ENCODE measurements at places on chromosomes 12 and 14.

DNA sequence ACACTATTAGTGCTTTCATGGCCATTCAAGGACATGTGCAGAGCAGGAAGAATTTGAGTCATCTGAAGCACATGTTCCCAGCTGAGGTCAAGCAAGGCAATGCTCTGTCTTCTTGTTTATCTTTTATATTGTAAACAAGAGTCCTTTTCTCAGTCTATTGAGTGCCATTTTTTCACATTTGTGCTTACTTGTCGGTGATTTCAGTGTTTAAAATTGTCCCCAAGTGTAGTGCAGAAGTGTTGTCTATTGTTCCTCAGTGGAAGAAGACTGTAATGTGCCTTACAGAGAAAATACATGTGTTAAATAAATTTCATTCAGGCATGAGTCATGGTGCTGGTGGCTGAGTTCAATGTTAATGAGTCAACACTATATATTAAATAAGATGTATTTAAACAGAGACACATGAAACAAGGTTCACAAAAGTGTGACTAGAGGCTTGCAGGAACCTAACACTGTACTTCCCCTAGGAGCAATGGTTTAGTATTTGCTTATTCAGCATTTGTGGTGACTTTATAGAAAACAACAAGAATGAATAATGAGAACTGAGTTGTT, 391.1 kb downstream of the LRIG3 start:
- DNase-seq = no peak

- no peak for DNase-seq
These were observed 1.8 kb upstream of the SP1 start for GRCh38 chr12:53378222-53378621.

DNA sequence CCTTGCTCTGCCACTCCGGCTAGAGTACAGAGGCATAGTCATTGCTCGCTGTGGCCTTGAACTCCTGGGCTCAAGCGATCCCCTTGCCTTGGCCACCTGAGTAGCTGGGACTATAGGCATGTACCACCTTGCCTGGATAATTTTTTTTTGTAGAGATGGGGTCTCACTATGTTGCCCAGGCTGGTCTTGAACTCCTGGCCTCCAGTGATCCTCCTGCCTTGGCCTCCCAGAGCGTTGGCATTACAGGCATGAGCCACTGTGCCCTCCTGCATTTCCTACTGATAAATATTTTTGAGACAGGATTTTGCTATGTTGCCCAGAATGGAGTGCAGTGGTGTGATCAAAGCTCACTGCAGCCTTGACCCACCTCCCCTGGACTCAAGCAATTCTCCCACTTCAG, 9.4 kb downstream of the EMG1 start:
- no peak for DNase-seq

DNA sequence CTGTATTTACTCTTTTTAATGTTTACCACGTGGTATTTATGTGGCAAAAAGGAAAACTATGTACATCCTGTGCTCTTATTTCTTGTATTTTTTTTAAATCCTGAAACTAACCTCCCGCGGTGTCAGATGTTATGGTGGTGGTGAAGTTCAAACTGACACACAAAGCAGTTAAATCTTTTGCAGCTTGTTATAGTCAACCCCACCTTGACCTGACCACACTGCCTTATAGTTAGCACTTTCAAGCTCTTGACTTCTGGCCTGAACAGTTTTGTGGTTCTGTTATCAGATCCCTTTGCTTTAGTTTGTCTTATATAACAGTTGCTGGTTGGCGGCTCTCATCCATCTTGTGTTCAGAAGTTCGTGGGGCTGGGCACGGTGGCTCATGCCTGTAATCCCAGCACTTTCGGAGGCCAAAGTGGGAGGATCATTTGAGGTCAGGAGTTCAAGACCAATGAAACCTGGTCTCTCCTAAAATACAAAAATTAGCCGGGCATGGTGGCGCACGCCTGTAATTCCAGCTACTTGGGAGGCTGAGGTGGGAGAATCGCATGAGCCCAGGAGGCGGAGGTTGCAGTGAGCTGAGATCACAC, 2.1 kb downstream of the UNG start:
- DNase-seq = no peak

DNA sequence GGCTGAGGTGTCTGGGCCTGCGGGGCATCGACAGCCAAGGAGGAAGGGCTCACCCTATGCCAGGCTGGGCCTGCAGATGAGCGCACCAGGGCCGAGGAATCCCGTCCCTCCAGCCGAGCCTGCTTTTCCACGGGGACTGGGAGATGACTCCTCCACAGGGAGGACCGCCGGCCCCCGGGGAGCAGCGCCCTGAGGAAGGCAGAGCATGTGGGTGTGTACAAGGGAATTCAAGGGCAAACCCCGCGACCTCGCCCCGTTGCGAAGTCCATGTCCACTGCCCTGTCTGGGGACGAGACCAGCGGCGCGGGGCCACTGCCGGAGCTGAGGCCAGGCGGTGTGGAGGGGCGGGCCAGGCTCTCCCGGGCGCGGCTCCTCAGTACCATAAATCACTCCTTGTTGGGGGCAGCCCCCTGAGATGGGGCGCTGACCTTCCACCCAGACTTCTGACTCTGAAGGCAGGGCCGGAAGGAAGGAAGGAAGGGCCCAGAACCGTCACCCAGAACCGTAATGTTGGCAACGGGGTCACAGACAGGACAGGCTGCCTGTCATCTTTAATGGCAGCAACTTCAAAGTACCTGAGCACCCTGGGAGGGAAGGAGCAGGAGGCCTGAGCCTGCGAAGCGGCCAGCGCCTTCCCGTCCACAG, 52.5 kb downstream of the RNF34 start:
- DNase-seq = no peak

DNA sequence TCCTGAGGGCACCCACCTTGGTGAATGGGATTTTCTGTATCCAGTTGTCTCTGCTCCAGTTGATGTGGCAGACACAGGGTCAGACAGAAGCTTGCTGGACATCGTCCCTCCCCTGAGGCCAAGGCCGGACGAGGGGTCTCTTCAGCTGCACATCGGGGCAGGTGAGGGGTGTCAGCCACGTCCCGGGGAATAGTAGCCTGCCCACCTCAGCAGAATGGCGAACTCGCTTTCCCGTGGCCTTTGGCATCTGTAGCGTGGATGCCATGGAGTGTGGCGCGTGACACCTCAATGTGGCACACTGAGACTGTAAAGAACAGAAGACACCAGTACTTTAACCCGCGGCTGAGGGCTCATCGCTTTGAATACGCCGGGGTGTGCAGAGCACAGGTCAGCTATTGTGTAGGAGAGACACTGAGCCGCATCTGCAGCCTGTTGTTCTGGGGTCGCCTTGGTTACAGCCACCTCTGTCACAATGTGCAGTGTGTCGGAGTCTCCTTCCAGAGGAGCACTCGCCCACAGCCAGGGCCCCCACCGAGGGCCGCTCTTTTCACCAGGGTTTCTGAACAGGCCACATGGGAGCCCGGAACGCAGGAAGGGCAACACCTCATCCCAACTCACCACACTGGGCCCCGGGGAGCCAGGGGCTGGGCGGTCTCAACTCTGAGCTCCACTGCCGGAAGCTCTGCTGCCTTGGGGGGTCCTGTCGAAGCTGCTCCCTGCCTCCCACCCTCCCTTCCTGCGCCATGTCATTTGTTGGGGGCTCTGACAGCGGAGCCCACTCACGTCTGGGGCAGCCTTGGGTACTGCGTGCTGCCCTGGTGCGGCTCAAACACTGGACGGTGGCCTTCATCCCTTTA, 77.0 kb downstream of the ADGRD1 start:
- no peak for DNase-seq

DNA sequence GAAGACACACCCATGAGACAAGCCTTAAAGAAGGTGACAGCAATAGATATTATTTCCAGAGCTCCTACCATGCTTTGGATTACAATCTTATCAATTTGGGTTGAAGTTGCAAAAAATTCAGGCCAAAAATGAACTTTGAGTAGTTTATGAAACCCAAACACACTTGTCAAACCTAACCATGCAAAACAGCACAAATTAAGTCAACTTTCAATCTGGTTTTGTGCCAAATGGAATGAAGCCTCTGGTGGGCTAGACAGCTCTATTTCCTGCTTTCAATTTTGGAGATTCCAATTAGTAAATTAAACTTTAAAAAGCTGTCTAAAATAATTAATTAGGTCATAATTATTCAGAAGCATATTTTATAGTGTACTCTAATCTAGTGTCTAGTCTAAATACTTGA, 203.4 kb downstream of the SYT1 start:
- DNase-seq = no peak

DNA sequence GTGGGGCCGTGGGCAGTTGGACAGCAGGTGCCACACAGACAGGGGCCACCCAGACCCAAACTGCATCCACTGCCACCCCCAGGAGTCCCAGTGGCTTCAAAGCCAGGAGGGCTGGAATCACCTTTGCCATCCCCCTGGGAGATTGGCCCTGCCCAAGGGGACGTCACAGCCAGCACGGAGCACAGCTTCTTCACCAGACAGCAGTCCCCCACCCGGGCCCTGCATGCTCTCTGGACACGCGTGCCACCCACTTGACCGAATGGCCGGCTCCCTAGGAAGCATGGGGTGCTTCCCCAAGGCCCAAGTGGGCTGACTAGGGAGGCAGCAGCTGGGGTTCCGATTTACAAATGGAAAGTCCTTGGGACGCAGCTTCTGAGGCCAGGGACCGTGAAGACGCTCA, 17.3 kb downstream of the DHX37 start:
- no peak for DNase-seq

DNA sequence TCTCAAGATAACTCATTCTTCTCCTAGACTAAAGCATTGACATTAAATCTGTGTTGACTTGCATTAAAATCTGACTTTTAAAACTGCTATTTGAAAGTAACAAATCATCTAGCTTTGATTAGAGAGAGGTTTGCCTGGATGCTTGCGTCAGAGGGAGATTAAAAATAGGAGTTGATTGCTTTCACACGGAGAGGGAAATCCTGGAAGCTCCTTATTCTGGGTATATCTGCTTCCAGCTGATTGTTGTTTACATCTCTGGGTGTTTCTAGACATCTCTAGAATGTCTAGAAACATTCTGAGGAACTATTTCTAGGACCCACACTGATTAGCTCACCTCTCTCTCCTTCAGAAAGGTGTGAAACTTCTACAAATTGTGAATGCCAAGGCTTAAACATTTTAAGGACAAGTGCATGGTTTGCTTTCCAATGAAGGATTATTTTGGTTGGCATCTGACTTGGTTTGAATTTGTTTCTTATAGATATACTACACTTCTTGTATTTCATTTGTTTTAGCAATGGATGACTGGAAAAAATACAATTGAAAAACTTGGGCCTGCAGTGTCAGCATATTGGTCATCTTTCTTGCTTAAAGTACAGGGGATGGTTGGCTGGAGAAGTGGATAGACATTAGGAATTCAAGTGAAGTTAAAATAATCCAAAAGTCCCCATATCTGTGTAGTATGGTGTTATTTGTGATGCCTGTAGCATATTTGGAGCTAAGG, 2.1 kb downstream of the DIP2B start:
- no peak for DNase-seq
